Mesendoderm (in vitro differentiated cells): ENCODE measurements at places on chromosomes 13 and 19.
A peak's percentile ranks its signal among the peaks of the same experiment; 100 is the strongest.

DNA sequence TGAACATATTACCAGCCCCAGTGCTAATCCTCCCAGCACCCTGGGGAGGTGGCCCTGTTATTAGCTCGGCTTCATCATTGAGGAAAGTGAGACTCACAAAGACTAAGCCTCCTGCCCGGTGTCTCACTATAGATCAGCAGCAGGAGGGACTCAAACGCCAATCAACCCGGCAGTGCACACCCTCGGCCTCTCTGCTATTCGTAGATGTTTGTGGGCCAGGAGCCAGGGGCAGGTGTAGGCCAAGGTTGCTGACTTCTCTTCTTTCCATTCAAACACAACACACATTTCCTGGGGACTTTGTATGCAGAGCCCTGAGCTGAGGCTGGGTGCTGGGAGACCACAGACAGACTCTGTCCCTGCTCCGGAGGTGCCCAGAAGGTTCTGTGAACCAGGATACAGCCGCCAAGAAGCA lies 9.4 kb upstream of the SBK3 start:
- H3K4me1 ChIP-seq: no peaks in the 10 kb centered on the region
- no peak overlapping the region for H3K27ac ChIP-seq
- no peak for DNase-seq
- H3K27me3 ChIP-seq: no peaks in the 10 kb centered on the region
- no peaks in the 10 kb centered on the region for H3K36me3 ChIP-seq

DNA sequence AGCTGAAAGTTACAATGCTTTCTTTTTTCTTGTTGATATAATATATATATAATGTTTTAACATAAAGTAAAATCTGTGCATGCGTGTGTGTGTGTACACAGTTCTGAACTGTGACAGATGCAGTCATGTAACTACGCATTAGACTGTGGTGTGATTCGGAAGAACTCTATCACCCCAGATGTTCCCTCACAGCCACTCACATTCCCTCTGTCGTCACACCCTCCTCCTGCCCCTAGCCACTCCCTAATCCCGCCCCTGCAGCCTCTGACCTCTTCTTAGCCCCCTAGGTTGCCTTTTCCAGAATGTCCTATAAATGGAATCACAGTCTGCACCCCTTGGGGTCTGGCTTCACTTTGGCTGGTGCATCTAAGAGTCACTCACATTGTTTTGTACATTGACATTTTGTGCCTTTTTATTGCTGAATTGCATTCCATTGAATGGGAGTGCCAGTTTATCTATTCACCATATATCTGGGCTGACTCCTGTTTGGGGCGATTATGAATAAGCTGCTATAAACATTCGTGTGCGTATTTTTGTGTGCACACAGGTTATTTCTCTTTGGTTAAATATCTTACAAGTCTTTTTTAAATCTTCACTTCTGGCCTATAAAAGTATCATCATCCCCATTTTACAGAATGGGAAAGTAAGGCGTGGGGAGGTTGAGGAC lies 20.4 kb downstream of the DHRS12 start:
- DNase-seq: no peak
- no peaks in the 10 kb centered on the region for H3K4me1 ChIP-seq
- H3K27ac ChIP-seq: no peak overlapping the region
- no peaks in the 10 kb centered on the region for H3K36me3 ChIP-seq
- H3K4me3 ChIP-seq: no peak overlapping the region

GRCh38 chr13:39892721-39893685 lies 237.5 kb downstream of the COG6 start:
- H3K27me3 ChIP-seq: no peaks in the 10 kb centered on the region
- no peak overlapping the region for H3K27ac ChIP-seq
- no peak for DNase-seq

GRCh38 chr13:35926859-35927530 lies 204.2 kb downstream of the DCLK1 start:
- H3K36me3 ChIP-seq: no peaks in the 10 kb centered on the region
- no peaks in the 10 kb centered on the region for H3K4me1 ChIP-seq
- no peak overlapping the region for H3K27ac ChIP-seq
- H3K4me3 ChIP-seq: no peak overlapping the region
- no peak for DNase-seq

- DNase-seq: no peak
- H3K4me3 ChIP-seq: no peak overlapping the region
- no peak overlapping the region for H3K27ac ChIP-seq
- no peaks in the 10 kb centered on the region for H3K27me3 ChIP-seq
- no peaks in the 10 kb centered on the region for H3K36me3 ChIP-seq
Measured at GRCh38 chr13:50292081-50292480, 276.8 kb downstream of the KCNRG start.

GRCh38 chr19:49594993-49595818 lies 4.2 kb downstream of the PRR12 start:
- no peak overlapping the region for H3K4me3 ChIP-seq
- no peak for DNase-seq
- peaks cover 8% of the 10 kb centered on the region for H3K36me3 ChIP-seq
- H3K4me1 ChIP-seq: no peaks in the 10 kb centered on the region
- H3K27me3 ChIP-seq: no peaks in the 10 kb centered on the region

DNA sequence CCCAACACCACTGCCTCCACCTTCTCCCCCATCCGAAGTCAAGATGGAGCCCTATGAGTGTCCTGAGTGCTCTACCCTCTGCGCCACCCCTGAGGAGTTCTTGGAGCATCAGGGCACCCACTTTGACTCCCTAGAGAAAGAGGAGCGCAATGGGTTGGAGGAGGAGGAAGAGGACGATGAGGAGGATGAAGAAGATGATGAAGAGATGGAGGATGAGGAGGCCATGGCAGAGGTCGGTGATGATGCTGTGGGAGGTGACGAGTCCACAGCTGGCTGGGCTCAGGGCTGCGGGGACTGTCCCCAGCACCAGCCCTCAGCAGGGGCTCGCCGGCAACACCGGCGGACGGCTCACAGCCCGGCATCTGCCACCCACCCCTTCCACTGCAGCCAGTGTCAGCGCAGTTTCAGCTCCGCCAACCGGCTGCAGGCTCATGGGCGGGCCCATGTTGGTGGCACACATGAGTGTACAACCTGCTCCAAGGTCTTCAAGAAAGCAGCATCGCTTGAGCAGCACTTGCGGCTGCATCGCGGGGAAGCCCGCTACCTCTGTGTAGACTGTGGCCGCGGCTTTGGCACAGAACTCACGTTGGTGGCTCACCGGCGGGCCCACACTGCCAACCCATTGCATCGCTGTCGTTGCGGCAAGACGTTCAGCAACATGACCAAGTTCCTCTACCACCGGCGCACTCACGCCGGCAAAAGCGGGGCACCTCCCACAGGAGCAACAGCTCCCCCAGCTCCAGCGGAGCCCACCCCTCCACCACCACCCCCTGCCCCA lies 5.0 kb downstream of the ZNF526 start:
- H3K4me3 ChIP-seq: no peak overlapping the region
- no peaks in the 10 kb centered on the region for H3K27me3 ChIP-seq
- H3K27ac ChIP-seq: no peak overlapping the region
- no peak for DNase-seq
- H3K36me3 ChIP-seq: peaks cover 23% of the 10 kb centered on the region

- H3K27me3 ChIP-seq: no peaks in the 10 kb centered on the region
- no peak overlapping the region for H3K4me3 ChIP-seq
- no peak overlapping the region for H3K27ac ChIP-seq
- no peaks in the 10 kb centered on the region for H3K36me3 ChIP-seq
- DNase-seq: peak; percentile 44
Measured at GRCh38 chr13:97329331-97329730, 104.6 kb upstream of the RAP2A start.

DNA sequence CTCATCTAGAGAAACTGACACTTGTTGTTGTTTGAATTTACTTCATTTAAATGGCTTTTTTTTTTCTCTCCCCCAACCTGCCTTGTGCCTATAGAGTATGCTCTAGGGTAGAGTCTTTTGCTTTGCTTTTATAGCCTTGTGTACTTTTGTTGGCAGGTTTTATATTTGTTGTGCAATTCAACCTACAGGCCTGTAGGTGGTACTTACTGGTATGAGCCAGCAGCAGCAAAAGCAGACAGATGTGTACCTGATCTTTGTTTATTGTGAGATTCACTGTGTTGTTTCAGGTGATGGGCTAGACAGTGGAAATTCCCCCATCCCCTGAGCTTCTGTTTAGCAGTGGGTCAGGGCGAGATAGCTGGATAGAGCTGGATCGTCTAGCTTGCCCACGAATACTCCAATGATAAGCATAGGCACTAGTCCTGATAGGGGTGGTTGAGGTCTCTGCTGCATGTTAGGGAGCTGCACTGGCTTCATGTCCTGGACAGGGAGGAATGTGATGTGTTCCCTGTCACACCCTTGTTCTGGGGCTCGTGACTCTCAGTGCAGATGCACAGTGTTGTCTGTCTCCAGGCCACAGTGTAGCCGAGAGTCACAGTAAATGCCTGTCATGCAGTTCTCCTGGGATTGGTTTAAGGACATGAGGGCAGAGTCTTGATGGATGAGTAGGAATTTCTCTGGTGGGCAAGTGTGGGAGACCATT lies 21.3 kb downstream of the DNAJC3 start:
- no peaks in the 10 kb centered on the region for H3K36me3 ChIP-seq
- H3K4me3 ChIP-seq: no peak overlapping the region
- no peaks in the 10 kb centered on the region for H3K27me3 ChIP-seq
- H3K27ac ChIP-seq: no peak overlapping the region

DNA sequence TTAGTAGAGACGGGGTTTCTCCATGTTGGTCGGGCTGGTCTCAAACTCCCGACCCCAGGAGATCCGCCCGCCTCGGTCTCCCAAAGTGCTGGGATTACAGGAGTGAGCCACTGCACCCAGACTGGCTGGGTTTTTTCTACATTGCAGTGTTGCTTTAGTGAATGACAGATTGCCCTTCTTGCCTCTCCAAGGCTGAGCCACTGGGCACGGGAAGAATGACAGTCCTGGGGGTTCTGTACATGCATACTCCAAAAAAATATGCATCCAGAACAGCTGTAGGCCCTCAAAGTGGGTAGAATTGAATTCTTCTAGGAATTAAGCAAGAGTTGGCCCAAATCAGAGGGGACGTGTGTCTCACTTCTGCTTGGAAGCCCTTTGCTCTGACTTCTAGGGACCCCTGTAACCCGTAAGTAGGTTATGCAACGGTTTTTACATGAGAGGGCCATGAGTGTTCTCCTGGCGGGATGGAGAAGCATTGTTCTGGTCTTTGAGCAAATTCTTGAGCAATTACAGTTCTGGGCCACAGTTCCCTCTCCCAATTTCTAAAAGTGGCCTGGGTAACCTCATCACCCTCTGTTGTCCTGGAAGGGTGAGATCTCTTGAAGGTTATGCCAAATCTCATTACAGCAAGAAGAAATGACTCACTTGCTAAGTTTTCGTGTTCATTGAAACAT lies 3.6 kb downstream of the ACTN4 start:
- no peak for DNase-seq
- no peak overlapping the region for H3K27ac ChIP-seq
- no peak overlapping the region for H3K4me3 ChIP-seq
- H3K36me3 ChIP-seq: no peaks in the 10 kb centered on the region
- peaks cover 19% of the 10 kb centered on the region for H3K4me1 ChIP-seq
- no peaks in the 10 kb centered on the region for H3K27me3 ChIP-seq

- no peaks in the 10 kb centered on the region for H3K36me3 ChIP-seq
- H3K4me1 ChIP-seq: no peaks in the 10 kb centered on the region
- no peaks in the 10 kb centered on the region for H3K27me3 ChIP-seq
- DNase-seq: no peak
- no peak overlapping the region for H3K27ac ChIP-seq
Measured at GRCh38 chr13:23391752-23392151, 41.8 kb downstream of the SACS start.

DNA sequence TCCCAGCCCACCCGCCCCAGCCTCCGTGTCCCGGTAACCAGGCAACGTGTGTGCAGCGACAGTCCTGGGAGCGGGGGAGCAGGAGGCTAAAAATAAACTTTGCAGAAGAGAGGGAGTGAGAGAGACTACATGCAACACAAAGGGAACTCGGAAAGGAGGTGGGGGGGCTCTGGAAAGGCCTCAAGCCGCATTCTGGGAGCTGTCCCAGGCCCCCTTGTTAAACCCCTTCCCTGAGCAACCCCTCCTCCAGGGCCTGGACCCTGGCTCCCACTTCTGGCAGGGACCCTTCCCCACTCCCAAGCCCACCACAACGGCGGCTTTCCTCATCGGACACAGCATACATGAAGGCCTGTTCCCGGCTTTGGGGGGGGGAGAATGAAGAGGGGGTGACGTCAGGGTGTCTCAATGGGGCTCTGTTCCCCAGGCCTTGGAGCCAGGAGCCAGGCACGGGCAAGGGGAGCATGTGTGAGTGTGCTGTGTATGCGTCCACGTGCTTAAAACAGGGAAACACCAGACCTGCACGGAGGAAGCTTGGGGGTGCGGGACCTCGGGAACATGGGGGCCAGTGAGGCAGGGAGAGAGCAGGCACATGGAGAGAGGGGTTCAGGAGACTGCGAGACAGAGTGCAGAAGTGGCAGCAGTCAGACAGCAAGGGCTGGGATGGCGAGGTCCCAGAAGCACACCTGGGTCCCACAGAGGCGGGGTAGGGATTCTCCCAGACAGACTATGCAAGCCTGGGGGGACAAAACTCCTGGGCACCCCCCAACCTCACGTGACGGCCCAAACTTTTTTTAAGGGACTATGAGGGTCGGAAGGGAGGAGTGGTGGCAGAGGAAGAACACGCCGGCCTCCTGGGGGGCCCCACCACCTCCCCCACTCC lies 2.3 kb downstream of the ERF start:
- H3K36me3 ChIP-seq: peaks cover 5% of the 10 kb centered on the region
- H3K4me1 ChIP-seq: peaks cover 11% of the 10 kb centered on the region
- no peaks in the 10 kb centered on the region for H3K27me3 ChIP-seq

- peaks cover 4% of the 10 kb centered on the region for H3K36me3 ChIP-seq
- H3K27ac ChIP-seq: peak overlapping the region; percentile 91
- peaks cover 6% of the 10 kb centered on the region for H3K4me1 ChIP-seq
- DNase-seq: peak; percentile 93
- H3K4me3 ChIP-seq: peak overlapping the region; percentile 44
Measured at GRCh38 chr19:19628501-19629134, 598 bp upstream of the LPAR2 start.

- H3K27ac ChIP-seq: no peak overlapping the region
- no peak overlapping the region for H3K4me3 ChIP-seq
- no peaks in the 10 kb centered on the region for H3K36me3 ChIP-seq
- DNase-seq: no peak
- no peaks in the 10 kb centered on the region for H3K27me3 ChIP-seq
Measured at GRCh38 chr19:1483131-1483978, 4.3 kb upstream of the C19orf25 start.

GRCh38 chr13:36764957-36765356 lies 54.1 kb upstream of the RFXAP start:
- no peak overlapping the region for H3K4me3 ChIP-seq
- H3K27ac ChIP-seq: no peak overlapping the region
- no peaks in the 10 kb centered on the region for H3K27me3 ChIP-seq
- DNase-seq: peak; percentile 86

DNA sequence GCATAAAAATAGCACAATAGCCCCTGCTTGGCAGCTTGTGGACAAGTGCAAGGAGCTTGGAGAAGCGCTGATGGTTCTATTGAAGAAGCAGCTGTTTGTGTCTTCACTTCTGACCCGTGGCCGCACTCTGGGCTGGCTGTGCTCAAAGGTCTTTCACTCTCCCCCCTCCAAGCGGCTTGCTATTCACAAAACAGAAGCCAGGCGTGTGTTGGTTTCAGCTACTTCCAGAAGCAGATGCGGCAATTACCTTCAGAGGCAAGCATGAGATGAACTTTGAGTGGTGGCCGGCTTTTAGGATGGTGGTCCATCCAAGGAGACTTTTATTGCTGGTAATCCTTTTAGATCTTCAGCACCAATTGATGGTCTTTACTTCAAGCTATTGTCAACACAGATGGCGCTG lies 188.5 kb upstream of the ARGLU1 start:
- no peaks in the 10 kb centered on the region for H3K36me3 ChIP-seq
- DNase-seq: no peak
- H3K27me3 ChIP-seq: no peaks in the 10 kb centered on the region
- H3K4me3 ChIP-seq: no peak overlapping the region
